Stimulated activated CD4-positive, alpha-beta T cell treated with anti-CD3 and anti-CD28 coated beads, Interleukin-4, amount 100 ng/mL, for 24 hours (primary cell): ENCODE measurements at places on chromosomes 2 and 18.

- DNase-seq = no peak
Measured at GRCh38 chr18:8910186-8910822, 192.2 kb upstream of the NDUFV2 start.

GRCh38 chr2:241111440-241111805, 9.3 kb upstream of the MTERF4 start:
- DNase-seq = no peak

DNA sequence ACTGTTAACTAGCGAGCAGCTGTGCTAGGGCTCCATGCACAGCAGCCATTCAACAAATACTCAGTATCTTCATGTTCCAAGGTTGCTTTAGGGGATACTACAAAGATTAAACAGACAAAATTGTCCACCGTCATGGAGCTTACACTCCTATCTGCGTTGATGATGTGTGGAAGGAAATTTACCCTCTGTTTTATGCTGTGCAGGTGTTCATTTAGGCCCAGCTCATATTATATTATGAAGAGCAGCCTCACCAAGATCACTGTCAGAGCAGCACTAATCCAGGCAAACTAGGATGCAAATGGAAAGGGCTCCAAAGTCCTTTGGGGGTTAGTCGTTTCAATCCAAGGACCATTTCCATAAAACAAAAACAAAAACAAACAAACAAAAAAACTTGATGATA, 13.4 kb upstream of the WIPF1 start:
- no peak for DNase-seq

- DNase-seq = no peak
Measured at GRCh38 chr18:23752796-23753195, 63.5 kb downstream of the LAMA3 start.

DNA sequence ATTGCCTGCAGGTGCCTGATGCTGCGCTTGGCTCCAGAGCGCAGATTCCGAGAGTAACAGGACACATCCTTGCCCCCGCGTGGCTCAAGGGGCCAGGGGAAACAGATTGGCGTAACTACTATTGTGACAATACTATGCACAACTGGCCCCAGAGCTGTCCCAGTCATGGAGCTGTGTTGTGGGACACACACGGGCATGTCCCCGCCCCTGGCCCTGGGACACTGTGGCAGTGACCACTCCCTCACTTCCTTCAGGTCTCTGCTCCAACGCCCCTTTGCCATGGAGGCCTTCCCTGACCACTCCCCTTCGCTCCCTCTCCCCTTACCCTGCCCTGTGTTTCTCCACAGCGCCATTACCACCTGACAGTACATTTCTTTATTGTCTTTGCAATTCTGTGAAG, 132.1 kb downstream of the SMAD2 start:
- no peak for DNase-seq

- no peak for DNase-seq
Measured at GRCh38 chr2:26195040-26195984, 22.4 kb downstream of the GAREM2 start.

- no peak for DNase-seq
Measured at GRCh38 chr18:62224229-62224628, 37.2 kb downstream of the RELCH start.

DNA sequence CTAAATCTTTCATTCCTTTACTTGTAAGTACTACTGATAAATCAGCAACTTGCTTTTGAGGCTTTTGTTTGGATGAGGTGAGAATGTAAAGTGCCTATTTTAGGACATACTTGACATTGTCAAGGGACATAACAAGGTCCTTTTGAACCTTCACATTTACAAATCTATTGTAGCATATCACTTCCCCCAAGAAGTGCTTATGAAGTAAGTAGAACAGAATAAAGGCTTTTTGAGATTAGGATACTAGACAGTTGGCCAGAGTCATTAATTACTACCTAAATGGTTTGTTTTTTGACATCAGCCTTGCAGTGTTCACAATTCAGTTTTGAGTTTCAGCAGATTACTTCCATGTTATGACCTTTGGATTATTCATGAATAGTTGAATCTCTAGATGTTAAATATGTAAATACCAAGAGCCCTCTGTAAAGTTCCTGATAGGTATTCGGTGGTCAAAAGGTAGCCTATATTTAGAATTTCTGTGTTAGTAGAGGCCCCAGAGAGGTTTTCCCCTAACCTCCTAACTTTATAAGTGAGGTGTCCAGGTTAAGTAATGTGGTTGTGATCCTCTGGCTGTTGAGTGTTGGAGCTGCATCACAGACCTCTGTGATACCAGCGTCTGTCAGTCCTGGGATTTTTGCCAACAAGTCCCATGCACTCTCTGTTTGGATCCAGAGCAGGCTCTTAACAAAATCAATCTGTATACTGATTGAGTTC, 67.2 kb downstream of the LCLAT1 start:
- no peak for DNase-seq

- DNase-seq = no peak
Measured at GRCh38 chr2:212726403-212726802, 187.8 kb upstream of the ERBB4 start.

- DNase-seq = no peak
Measured at GRCh38 chr18:41372046-41372665, 582.9 kb upstream of the PIK3C3 start.

DNA sequence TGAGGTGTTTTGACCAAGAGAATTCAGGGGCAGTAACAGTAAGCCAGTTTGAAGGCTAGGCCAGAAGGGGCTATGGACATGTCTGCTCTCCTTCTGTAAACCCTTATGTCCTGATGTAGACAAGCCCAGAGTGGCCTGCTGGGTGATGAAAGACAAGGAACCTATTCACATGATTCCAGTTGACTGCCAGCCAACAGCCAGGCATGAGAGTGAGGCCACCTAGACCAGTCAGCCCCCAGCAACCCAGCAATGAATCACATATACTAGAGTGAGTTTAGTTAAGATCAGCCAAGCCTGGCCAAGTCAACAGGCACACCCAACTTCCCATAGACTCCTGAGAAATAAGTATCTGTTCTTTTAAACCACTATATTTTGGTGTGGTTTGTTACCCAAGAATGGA, 1889.7 kb upstream of the CELF4 start:
- DNase-seq = no peak

DNA sequence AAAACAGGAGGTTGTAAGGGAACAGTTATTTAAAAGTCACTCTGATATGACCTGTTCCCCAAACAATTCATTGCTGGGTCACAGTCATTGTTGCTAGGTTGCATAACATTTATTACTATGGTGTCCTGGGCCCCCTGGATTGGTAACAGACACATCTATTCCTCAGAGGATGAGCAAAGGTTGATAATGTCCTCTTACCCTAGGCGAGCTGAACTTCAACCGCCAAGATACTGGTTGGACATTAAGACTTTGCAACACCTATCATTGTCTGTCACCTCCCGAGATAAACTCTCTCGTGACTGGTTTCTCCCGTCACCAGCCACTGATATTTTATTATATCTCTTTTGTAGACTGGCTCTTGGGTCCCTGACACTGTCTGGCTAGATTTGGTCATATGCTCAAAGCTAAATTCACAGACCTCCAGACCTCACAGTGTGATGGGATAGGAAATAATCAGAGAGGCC, 361.3 kb downstream of the ZNF521 start:
- no peak for DNase-seq

- DNase-seq = no peak
Measured at GRCh38 chr2:15989559-15989958, 49.2 kb downstream of the MYCN start.

GRCh38 chr2:46657042-46657504, 177.7 kb downstream of the TMEM247 start:
- DNase-seq = no peak

DNA sequence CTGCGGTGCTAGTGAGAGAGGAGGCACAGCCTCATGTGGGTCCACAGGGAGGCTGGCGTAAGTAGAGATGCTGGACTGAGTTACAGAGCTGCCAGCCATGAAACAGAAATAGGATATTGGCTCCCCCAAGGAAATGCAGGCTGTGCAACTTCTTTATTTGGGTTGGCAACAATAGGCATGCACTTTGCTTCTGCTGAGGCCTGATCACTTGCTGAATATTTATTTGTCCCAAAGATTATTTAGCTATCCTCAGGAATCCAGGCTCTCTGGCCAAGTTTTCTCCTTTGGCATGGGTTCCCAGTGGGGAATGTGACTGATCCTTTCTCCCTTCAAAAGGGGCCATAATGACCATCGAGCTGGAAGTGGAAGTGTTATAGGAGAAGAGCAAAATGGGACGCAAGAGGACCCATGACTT, 60.0 kb downstream of the MAPK4 start:
- no peak for DNase-seq

DNA sequence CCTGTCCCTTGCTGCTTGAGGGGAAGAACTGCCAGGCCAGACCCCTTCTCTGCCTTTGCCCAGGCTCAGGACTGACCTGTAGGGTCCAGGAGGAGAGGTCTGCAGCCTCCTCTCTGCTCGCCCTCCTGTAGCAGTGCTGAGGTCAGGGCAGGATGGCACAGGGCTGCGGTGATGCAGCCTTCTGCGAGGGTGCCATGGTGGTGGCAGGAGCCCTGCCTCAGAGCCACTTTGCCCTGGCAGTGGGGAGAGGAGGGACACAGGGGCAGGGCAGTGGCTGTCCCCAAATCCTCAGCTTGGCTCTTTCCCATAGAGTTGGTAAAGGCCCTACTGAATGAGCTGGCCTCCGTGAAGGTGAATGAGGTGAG, 884 bp downstream of the PROM2 start:
- no peak for DNase-seq

DNA sequence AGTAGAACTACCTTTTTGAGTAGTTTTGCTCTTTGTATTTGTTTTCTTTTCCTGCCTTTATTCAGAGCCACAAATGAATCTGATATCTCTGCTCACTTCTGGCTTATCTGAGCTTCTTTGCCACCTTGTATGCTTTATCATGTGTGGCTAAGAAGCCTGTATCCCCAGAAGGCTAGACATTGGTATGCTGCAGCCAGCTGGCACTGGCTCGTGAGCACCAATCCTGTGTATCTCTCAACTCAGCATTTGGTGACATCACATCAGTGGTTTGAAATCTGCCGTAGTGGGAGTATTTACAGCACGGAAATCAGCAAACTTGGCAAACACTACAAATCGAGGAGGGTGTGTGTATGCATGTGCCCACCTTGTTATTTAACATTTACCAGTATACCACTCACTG, 183.7 kb upstream of the LHCGR start:
- no peak for DNase-seq

DNA sequence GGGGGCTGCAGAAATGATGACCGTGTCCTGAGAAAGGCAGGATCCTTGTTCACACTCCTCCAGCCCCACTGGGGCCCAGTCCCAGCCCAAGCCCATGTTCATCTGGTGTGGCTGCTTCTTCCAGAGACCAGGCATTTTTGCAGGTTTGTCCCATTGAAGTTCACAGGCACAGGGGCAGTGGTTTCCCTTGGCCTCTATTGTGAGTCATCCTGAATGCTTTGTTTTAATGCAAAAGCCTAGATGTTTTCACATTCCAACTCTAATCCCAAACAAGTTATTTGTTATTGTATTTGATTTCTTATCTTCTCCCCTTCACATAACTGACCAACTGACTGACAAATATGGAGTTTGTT, 426.4 kb upstream of the ID2 start:
- DNase-seq = no peak

- no peak for DNase-seq
Measured at GRCh38 chr18:63534615-63535014, 7.6 kb upstream of the SERPINB12 start.

GRCh38 chr2:216192931-216193330, 83.8 kb downstream of the XRCC5 start:
- DNase-seq = no peak

GRCh38 chr18:75408554-75409506, 18.7 kb downstream of the SMIM21 start:
- DNase-seq = peak; percentile 60

DNA sequence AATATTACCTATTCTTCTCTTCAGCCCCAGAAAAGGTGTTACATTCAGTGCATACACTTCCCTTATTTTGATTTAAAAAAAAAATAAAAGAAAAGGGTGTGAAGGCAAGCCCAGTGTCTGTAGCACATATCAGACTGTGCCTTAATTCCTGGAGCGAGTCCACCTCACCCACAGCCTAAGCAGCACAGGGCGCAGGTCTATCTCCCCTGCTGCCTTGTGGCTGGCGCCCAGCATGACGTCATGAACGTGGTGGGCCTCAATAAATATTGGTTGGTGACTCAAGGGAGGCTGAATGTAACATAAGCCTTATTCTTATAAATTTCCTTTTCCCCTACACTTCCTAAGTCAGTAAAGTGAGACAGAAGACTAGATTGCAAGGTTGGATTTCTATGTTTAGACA, 26.4 kb downstream of the ST3GAL5 start:
- peak; percentile 25 for DNase-seq

DNA sequence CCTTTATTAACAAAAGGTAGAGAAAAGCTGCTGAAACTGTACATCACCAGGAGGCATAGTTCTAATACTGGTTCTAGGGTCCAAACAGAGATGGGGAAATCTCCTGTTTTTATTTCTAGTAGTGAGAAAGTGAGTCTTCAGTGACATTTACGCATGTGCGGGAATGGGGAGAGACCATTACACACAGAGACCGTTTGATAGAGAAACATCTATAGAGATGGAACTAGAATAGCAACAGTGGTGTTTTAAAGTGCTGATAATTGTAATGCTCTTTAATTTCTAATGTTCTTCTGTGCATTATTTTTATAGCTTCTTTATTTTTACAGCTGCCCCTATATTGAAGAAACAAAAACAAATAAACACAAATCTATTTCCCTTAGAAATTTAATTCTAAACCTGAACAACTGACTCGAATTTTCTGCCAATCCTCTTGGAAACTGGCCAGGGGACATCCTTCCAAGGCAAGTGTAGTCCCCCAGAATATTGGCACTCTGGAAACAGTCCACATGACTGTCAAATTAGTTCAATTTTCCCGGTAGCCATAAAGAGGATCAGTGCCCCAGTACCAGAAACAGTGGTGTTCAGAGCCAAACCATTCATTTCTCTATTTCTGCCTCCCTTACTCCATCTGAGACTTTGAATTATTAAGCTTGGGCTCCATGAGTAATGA, 260.9 kb downstream of the ICOS start:
- DNase-seq = no peak

- DNase-seq = no peak
Measured at GRCh38 chr2:228105526-228106250, 75.8 kb downstream of the SPHKAP start.

- DNase-seq = no peak
Measured at GRCh38 chr18:37398248-37398920, 167.2 kb downstream of the CELF4 start.

DNA sequence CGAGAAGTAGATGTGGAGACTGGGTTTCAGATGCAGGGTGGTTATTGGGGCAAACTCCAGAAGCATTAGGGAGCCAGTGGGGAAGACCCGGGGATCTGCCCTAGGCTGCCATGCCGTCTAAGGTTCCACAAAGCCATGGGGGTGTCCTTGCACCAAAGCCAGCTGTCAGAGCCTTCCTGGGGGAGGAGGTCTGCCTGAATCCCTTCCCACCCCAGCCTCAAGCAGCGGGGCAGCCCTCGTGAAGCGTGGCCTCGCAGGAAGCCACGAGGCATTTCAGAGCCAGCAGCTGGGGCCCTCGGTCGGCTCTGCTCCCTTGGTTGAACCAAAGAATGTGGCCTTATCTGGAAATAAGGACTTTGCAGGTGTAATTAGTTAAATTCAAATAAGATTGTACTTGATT, 51.2 kb upstream of the UBE2F start:
- DNase-seq = no peak

GRCh38 chr18:41967680-41968079, 12.6 kb downstream of the PIK3C3 start:
- no peak for DNase-seq

- no peak for DNase-seq
Measured at GRCh38 chr2:216485745-216486144, 12.9 kb upstream of the RPL37A start.
